ENCODE measurements at places on chromosomes 16 and 17. TPM values are rescaled to one million over a fixed set of nuclear protein-coding genes. Genes with fewer than 3 reads are reported as not detected.

DNA sequence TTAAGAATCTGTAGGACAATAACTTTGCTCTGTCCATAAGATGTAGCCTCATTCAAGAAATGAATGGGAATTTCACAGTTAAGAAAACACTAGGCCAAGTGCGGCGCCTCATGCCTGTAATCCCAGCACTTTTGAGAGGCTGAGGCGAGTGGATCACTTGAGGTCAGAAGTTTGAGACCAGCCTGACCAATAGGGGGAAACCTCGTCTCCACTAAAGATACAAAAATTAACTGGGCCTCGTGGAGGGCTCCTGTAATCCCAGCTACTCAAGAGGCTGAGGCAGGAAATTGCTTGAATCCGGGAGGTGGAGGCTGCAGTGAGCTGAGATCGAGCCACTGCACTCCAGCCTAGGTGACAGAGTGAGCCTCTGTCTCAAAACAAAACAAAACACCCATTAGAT is 19.9 kb upstream of the RSL1D1 start:
- peaks cover 6% of the 10 kb centered on the region for H3K4me1 ChIP-seq
- peaks cover 54% of the 10 kb centered on the region for H3K36me3 ChIP-seq
- H3K27ac ChIP-seq = peak overlapping the region; percentile 11
- no peaks in the 10 kb centered on the region for H3K27me3 ChIP-seq
- no peak overlapping the region for H3K4me3 ChIP-seq
- DNase-seq = peak; percentile 51

DNA sequence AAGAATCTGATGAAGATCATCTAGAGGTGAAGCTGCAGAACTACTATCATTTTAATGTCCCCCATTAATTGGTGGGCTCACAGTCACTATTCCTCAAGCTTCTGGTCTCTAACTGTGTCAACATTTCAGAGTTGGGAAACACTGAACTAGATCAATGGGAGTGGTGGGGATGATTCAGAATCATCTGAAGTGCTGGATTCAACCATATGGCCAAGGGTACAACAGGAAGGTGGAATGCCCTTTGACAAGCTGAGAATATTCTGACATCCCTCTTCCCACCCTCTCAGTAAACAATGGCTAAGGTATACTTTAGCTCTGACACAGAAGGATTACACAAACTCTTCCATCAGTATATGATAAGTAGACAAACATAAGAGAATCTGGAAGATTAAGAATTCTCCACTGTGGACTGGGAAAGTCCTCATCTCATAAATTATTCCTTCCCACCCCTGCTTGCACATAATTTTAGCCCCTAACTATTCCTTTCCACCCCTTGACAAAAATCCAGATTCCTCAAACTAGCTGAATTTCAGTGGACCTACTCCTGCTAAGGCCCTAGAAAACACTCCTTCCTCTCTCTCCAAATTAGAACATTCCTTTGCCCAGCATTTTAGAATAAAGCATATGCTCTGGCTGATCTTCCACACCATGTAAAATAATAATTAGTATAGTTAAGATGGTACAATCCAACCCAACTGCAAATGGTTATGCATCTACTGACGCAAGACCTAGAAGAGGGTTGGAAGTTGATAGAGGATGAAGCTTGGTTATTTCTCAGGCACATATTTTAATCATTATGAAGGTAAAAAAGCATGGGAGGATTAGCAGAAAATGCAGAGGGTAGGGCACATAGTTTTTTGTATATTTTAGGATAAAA is 16.3 kb upstream of the RFFL start:
- H3K27me3 ChIP-seq = no peaks in the 10 kb centered on the region
- H3K36me3 ChIP-seq = no peaks in the 10 kb centered on the region
- no peak overlapping the region for H3K27ac ChIP-seq
- peaks cover 14% of the 10 kb centered on the region for H3K4me1 ChIP-seq
- no peak overlapping the region for H3K4me3 ChIP-seq

GRCh38 chr16:79554912-79555311 is 45.6 kb downstream of the MAF start:
- no peak for DNase-seq
- no peak overlapping the region for H3K27ac ChIP-seq
- H3K4me3 ChIP-seq = no peak overlapping the region
- H3K27me3 ChIP-seq = no peaks in the 10 kb centered on the region
- H3K36me3 ChIP-seq = no peaks in the 10 kb centered on the region
- no peaks in the 10 kb centered on the region for H3K4me1 ChIP-seq

The SLC43A2 gene
- total RNA-seq = 9.1 TPM

- DNase-seq = peak; percentile 74
- no peaks in the 10 kb centered on the region for H3K36me3 ChIP-seq
- peaks cover 30% of the 10 kb centered on the region for H3K4me1 ChIP-seq
- H3K27me3 ChIP-seq = no peaks in the 10 kb centered on the region
- H3K27ac ChIP-seq = peak overlapping the region; percentile 60
- no peak overlapping the region for H3K4me3 ChIP-seq
Observed at GRCh38 chr17:44203731-44204440, 4.2 kb upstream of the ATXN7L3 start.

DNA sequence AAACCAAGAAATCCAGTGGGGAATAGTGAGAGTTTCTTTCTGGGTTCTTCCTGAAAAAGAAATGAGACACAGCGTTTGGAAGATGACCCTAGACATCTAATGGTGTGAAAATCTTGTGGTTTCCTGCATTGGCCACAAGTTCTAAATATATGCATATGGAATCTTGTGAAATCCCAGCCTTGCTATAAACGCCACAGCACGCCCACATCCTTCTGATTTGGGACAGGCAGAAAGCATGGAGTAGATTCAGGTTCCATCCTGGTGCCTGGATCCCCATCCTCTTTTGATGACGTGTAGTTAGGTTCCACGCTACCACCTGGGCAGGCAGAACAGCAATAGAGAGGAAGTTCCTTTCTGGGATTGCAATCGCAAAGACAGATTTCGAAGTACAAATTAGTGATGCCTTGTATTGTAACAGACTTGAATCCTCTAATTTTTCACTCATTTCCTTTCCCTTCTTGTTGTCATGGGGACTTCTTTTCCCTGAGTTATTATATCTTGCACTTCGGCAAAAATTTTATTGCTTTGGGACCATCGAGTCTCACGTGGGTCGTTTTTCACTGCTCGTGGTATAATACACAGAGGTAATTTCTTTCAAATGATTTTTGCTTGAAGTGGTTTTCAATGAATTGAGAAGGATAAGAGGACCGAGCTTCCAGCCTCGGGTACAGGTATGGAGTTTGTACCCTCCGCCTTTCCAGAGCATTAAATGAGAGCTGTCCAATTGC is 37.6 kb downstream of the HS3ST4 start:
- H3K4me1 ChIP-seq = no peaks in the 10 kb centered on the region
- no peaks in the 10 kb centered on the region for H3K27me3 ChIP-seq
- no peak overlapping the region for H3K27ac ChIP-seq
- H3K4me3 ChIP-seq = no peak overlapping the region
- DNase-seq = no peak

GRCh38 chr16:50297301-50298074 is 31.1 kb downstream of the ADCY7 start:
- H3K4me3 ChIP-seq = no peak overlapping the region
- H3K27me3 ChIP-seq = no peaks in the 10 kb centered on the region
- H3K4me1 ChIP-seq = peaks cover 14% of the 10 kb centered on the region
- no peak for DNase-seq
- H3K27ac ChIP-seq = no peak overlapping the region

DNA sequence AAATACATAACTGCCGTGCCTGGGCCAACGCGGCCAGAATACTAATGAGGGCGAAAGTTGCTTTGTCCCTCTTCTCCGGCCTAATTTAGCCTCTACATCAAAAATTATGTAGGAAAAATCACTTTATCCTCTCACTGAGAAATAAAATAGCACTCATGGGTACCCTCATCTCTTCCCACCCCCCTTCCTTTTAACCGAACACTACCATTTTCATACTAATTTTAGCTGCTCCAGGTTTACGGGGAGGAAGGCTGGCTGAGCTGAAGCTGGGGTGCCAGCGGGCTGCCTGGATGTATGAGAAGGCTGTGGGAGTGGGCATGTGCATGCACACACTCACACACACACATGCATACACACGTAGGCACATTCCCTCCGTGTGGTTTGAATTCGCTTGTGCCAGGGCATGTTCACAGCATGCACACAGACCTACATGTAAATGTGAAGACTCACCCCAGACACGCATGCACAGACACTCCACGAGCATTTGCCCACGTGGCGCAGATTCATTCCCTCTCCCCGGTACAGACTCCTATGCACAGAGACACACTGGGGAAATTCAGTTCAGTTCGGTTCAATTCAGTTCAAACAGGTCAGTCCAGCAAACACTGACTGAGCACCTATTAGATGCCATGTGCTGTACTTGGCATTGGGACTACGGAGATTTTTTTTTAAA is 145.1 kb downstream of the MRM1 start:
- no peaks in the 10 kb centered on the region for H3K36me3 ChIP-seq
- H3K27ac ChIP-seq = no peak overlapping the region
- DNase-seq = no peak
- no peak overlapping the region for H3K4me3 ChIP-seq
- no peaks in the 10 kb centered on the region for H3K4me1 ChIP-seq

- H3K27ac ChIP-seq = no peak overlapping the region
- H3K4me1 ChIP-seq = peaks cover 19% of the 10 kb centered on the region
- H3K36me3 ChIP-seq = no peaks in the 10 kb centered on the region
- H3K4me3 ChIP-seq = no peak overlapping the region
- H3K27me3 ChIP-seq = no peaks in the 10 kb centered on the region
Observed at GRCh38 chr17:39971076-39971603, 8.3 kb downstream of the GSDMA start.

DNA sequence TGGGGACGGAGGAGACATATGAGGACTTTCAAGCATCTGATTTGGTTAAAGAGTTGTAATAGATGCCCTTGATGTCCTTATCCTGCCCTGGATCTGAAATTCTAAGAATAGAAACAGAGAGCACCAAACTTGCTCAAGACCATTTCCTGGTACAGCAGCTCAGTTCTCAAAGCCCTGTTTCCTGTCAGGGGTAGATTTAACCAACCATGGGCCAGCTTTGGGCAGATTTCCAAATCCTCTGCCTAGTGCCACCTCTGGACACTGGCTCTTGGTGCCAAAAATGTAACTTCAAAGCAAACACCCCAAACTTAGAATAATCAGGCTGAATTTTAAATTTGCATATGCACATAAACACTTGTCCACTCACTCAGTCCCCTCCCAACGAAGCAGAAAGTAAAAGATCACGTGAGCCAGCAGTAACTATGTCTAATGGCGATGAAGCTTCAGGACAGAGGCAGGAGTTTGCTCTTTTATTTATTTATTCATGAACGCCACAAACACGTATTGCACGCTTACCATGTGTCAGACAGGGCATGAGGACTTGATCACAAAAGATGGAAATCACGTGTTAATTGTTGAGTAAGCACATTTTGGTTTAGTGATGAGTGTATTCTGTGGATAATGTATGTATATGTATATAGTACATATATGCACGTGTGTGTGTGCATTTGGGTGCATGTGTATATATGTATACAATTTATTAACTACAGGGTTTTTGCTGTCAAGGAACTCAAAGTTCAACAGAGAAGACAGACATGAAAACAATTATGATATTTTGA is 23.1 kb upstream of the SDK2 start:
- no peak overlapping the region for H3K4me3 ChIP-seq
- H3K36me3 ChIP-seq = no peaks in the 10 kb centered on the region
- no peaks in the 10 kb centered on the region for H3K27me3 ChIP-seq
- no peak overlapping the region for H3K27ac ChIP-seq
- H3K4me1 ChIP-seq = no peaks in the 10 kb centered on the region
- no peak for DNase-seq

The RNF222 gene
- not detected for total RNA-seq

The ZNF423 gene
- total RNA-seq = 0.43 TPM

GRCh38 chr17:16191604-16192003 is 23.7 kb downstream of the NCOR1 start:
- no peak for DNase-seq
- no peak overlapping the region for H3K4me3 ChIP-seq
- H3K27me3 ChIP-seq = no peaks in the 10 kb centered on the region
- H3K27ac ChIP-seq = no peak overlapping the region
- H3K36me3 ChIP-seq = peaks cover 14% of the 10 kb centered on the region

DNA sequence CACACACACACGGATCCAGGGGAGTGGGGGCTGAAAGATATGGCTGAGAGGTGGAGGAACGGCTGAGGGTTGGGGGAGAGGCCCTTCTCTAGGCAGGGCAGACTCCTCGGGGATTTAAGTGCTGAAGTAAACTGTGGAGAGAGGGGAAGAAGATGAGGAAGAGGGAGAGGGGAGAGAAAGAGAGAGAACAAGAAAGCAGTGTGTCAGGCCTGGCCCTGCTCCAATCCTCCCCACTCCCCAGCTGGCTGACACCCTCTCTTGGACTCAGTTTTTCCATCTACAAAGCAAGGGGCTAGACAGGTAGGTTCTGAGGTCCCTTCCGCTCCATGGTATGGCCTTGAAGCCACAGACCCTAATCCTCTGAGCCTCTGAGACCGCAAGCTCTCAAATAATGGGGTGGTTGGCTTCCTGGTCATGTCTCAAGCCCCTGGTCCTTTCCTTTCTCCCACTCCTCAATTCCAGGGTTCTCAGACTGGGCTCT is 2.0 kb downstream of the VAMP2 start:
- no peak for DNase-seq
- H3K4me1 ChIP-seq = peaks cover 36% of the 10 kb centered on the region
- 0 out of 2 replicates have a peak overlapping the region, but pooled peaks have one; percentile 2 for H3K27ac ChIP-seq
- H3K4me3 ChIP-seq = 0 out of 2 replicates have a peak overlapping the region, but pooled peaks have one; percentile 91

DNA sequence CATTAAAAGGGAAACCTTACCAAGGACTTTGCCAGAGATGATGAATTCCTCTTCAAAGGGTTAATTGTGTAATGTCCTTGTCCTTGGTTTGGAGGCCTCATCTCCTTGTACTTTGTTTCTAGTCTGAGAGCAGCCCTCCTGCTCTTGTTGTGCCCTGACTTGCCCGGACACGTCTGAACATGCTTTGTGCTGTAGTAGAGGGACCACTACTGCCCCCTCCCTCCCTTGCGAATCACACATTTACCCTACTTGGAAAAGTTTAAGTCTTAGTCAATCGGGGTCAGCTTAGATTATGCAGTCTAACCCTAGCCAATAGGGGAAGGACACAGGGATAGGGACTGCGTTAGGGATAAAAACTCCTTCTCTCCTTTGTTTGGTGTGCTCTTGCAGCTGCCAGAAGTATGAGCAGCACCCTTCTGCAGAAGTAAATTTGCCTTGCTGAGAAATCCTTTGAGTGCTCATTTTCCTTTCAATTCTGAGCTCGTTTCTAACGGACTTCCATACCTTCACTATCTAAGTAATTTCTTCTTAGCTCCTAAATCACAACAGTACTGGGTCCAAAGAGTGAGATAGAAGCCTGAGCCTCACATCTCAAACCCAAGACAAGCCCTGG is 26.4 kb upstream of the CLEC3A start:
- no peak overlapping the region for H3K27ac ChIP-seq
- H3K4me3 ChIP-seq = no peak overlapping the region
- no peak for DNase-seq
- H3K4me1 ChIP-seq = peaks cover 13% of the 10 kb centered on the region
- no peaks in the 10 kb centered on the region for H3K36me3 ChIP-seq
- no peaks in the 10 kb centered on the region for H3K27me3 ChIP-seq

- H3K27ac ChIP-seq = no peak overlapping the region
- H3K4me1 ChIP-seq = peaks cover 11% of the 10 kb centered on the region
- no peak for DNase-seq
- no peak overlapping the region for H3K4me3 ChIP-seq
Observed at GRCh38 chr16:83995754-83996153, 27.7 kb downstream of the NECAB2 start.

The CPNE7 gene
- total RNA-seq = 10.1 TPM

The CD300LB gene
- not detected for total RNA-seq
